Activated CD4-positive, alpha-beta T cell treated with anti-CD3 and anti-CD28 coated beads, Interleukin-2, amount 10 ng/mL, durations not matched to agents 7 days and 5 days (primary cell): ENCODE measurements at places on chromosomes 12 and 14.

GRCh38 chr12:99027461-99027860, 382.4 kb downstream of the APAF1 start:
- no peak for DNase-seq

DNA sequence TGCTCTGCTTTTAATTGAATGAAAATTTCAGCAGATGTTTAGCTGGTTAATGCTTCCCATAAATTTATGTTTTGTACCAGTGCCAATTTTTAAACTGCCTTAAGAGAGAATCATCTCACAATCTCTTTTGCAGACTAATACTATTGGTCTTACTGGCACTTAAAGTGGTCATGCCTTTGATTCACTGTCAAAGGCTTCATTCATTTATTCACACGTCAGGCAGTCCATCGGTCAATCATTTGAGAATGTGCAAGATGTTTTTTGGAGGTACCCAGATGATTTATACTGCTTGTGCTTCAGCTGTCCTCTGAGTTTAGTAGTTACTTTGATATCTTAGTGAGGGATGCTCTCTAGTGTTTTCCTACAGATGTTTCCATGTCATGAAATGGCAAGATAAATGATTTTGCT, 83.4 kb downstream of the NAV3 start:
- DNase-seq = no peak

GRCh38 chr12:115639648-115640012, 637.9 kb downstream of the MED13L start:
- DNase-seq = no peak

DNA sequence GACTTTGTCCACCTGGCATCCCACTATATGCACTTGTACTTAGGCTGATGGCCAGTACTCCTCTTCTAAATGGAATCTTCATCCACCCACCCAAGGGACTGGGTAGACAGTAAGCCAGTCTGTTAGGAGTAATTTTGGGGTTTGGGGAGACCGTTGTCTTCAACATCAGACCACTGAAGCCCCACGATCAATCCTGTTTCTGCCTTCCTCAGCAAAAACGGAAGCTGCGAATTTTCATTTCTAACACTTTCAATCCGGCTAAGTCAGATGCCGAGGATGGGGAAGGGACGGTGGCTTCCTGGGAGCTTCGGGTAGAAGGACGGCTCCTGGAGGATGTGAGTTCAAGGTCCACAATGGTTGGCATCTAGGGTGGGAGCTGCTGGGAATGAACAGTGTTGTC, 2.0 kb downstream of the SMARCD1 start:
- no peak for DNase-seq

DNA sequence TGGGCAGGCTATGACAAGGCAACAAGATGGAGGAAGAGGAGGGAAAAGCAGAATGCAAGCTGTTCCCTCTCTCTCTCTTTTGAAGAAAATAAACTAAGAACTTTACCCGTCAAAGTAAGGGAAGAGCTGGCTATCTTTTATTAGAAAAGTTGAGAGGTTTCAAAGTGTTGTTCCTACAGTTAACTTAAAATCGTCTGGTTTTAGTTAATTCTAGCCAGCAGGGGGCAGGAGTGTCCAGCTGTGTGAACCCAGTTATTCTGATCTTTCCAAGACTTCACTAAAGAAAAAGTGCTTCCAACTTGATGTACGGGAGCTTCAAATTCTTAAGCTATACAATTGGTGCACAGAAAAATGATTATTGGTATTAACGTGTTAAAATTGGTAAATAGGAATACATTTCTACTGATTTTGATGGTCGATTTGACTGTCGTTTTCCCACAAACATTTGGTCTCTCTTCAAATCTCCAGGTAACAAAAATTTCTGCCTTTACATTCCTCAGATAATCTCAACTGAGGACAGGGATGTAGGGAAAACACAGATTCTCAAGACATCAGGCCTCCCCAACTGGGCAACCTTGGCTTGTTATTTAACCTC, 28.4 kb upstream of the MON2 start:
- DNase-seq = peak; percentile 69

DNA sequence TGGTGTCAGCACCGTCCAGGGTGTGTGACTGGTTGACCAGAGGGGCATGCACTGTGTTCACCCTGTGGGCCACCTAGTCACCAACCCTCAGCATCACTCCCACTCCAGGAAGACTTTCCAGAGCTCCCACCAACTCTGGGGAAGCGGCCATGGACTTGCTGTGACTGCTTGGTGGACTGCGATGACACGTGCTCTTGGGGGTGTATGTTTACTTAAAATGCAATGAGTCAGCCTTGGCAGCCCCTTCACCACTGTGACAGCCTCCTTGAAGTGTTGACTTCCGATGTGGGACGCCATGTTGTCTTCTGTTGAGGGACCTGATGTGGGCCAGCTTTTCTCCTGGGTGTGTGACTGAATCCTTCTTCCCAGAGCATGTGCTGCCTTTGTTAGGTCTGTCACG, 151.1 kb upstream of the RTL1 start:
- DNase-seq = no peak

- no peak for DNase-seq
Observed at GRCh38 chr12:108855284-108856169, 1.9 kb downstream of the SSH1 start.

DNA sequence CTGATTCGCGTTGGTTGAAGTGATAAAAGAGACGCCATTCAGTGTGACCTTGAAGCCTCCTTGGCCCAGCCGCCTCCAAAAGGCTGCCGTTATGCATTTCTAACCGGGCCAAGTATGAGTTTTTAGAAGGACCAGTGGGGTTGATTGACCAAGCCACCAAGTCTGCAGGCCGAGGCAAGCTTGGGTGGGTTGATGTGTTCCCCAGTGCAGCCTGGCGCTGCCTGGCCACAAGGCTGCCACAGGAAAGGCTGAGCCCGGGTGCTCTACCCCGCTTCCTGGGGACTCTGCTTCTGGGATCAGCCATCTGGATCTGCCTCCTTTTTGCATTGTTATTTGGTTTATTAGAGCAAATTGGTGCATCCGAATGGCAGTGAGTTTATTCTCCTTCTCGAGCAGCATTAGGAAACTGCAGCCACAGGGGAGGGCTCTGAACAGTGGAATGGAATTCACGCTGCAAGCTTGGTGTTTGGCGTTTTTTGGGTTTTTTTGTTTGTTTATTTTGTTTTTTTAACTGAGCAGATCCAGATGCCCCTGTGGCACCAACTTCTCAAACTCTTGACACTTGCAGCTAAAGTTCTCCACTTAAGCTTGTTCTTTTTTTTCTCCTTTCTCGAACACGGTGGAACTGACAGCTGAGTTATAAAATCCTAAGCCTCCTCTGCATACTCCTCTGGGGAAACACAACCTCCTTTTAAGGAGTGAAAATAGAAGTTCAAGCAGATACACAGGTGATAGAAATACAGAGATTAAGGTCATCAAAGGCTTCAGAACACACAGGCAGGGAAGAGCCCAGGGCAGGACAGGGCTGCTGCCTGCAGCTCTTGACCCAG, 145.4 kb upstream of the FKBP4 start:
- DNase-seq = no peak

GRCh38 chr12:13472690-13473089, 276.2 kb downstream of the EMP1 start:
- no peak for DNase-seq

- DNase-seq = no peak
Observed at GRCh38 chr14:84857571-84857970, 672.4 kb upstream of the FLRT2 start.

DNA sequence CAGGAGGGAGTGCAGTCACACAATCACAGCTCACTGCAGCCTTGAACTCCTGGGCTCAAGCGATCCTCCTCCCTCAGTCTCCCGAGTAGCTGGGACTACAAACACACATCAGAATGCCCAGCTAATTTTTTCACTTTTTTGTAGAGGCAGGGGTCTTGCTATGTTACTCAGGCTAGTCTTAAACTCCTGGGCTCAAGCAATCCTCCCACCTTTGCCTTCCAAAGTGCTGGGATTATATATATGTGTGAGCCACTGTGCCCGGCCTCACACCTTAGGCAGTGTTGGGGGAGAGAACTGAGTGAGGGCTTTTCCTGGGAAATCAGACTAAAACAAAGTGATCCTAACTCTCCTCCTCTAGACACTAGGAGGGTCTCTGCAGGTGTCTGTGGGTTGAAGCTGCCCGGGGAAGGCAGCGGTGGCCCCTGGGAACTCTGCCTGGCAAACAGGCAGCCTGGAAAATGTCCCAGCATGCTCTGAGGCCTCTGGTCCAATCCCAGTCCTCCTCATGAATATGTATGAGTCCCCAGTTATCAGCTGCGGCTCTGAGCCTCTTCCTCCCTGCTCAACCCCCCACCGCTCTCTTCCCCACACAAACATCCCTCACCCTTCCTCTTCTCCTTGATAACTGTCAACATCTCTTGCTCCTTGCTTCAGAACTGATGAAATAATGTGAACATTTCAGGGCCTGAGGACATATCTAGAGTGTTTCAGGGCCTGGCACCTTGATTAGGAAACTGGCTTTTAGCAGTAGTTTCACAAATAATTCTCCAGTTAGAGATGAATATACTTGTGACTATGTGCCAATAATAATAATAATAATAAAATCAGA, 7.9 kb upstream of the NAA25 start:
- peak; percentile 26 for DNase-seq

DNA sequence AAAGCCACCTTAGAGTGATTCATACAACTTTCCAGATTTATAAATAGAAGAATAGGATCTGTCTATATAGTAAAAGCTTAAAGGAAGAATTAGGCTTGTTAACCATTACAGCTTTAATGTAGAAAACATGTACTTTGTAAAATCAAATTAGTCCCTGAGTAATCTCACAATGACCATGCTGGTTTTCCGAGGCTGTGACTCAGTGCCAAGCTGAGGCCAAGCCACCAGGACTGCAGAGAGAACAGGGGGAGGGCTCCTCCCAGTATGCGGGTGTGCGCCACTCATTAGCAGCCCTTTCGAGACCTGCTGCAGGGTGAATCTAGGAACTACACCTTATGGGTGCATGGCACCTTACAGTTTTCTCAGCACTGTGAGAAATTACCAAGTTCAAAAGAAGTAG, 167.0 kb downstream of the EFCAB11 start:
- no peak for DNase-seq

DNA sequence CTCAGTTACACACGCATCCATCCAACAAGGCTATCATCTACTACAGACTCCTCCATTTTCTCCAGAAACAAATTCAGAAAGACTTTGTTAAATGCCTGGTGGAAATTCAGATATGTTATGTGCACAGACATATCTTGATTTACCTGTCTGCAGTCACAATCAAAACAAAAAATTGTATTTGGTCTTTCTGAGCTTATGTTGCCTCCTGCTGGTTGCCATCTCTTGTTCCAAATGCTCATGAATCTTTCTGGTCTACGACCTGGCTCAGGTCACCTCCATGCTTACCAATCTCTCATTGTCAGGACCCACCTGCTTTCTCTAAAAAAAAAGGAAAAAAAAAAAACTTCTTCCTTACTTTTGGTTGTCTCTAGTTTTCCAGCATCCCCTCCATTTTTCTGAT, 169.2 kb upstream of the PLXNC1 start:
- DNase-seq = peak; percentile 58

DNA sequence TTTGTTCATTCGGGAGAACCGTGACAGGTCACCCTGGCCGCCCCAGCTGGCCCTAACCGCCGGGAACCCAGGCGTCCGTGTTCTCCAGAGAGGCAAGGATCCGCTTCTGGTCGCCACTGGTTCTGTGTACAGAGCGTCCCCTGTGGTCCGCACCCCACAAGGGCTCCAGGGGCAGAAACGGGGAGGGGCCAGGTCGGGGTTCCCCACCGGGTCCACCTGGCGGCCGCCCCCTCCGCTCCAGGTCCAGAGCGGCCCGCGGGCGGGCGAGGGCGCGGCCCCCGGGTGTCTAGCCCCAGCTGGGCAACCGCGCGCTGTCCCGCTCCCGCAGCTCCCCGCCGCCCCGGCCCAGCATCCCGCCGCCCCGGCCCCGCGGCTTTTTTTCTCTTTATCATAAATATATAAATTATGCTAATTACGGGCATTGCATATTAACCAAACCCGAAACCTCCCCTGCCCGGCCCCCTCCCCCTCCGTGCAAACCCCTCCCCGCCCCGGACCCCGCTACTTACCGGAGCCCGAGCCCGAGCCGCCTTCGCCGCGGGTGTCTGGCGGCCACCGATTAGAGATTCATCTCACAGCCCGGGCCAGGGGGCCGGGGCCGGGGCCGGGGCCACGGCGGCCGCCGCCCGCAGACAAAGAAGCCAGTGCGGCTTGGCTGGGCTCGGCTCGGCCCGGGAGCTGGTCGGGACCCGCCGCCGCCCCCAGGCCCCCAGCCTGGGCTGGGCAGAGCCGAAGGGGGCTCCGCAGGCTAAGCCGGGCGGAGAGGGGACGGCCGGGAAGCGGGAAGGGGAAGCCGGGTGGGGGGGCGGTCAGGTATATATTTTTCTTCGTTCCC, 512 bp downstream of the POU6F1 start:
- peak; percentile 34 for DNase-seq

GRCh38 chr14:104821971-104822608, 21.2 kb downstream of the ZBTB42 start:
- no peak for DNase-seq

- no peak for DNase-seq
Observed at GRCh38 chr12:38279756-38280155, 36.8 kb upstream of the ALG10B start.
